ENCODE measurements at places on chromosomes 1 and 21.

- DNase-seq, result no peak
These were observed 77.1 kb downstream of the XCL2 start for GRCh38 chr1:168466714-168467131.

- no peak for DNase-seq
These were observed 16.1 kb downstream of the UTP11 start for GRCh38 chr1:38028671-38029070.

DNA sequence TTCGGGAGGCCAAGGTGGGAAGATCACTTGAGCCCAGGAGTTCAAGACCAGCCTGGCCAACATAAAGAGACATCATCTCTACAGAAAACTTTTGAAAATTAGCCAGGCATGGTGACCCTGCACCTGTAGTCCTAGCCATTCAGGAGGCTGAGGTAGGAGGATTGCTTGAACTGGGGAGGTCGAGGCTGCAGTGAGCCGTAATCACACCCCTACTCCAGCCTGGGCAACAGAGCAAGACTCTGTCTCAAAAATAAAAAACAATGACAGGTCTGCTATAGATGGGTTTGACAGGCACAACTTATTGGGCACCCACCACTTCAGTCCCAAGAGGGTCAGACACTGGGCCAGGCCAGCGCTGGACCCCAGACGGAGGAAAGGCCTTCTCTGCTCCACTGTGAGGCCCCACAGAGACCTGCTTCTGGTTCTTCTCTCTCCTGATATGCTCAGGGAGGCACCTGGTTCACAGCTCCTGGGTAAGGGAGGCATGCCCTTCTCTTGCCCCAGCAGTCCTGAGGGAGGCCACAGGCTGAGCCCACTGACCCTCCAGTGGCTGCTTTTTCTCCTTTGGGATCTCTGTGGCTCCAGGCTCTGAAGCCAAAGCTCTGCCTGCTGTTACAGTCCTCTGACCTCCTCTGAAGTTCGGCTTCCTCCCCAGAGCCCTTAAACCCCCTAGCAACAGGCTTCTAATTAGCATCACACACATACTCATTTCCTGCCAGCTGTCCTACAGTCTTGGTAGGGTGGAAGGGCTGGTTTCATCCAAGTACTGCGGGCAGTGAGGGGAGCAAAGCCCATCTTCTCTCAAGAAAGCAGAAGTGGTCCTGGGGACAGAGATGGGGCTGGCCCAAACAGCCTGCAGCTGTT, 14.4 kb downstream of the S100A16 start:
- no peak for DNase-seq

DNA sequence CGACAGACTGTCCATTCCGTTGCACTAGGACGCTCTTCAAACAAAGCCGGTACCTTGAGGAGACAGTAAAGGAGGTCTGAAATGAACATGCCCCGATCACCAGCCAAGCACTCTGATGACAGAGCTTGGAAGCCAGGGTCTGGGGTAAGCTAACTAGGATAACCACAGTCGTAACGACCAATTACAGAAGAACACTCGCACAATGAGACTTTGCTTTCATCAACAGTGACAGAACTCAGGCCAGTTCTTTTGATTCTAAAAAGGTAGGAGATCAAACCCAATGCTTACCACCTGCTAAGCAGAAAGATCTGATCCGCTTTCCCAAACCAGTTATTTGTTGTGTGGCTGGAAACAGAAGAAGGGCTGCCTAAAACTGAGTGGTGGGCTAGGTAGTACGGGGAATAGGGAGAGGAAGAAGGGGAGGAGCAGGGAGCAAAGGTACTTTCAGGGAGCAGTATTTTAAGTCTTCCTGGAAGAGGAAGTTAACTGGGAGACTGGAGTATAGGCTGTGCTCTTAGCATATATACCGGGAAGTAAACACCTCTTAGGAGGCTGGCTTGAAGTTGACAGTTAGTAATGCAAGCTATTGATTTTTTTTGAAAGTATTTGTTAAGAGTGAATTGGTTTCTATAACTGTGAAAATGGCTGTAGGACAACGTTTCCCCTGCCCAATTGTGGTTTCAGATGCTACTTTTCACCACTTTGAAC, 38.4 kb downstream of the UCK2 start:
- DNase-seq, result no peak

DNA sequence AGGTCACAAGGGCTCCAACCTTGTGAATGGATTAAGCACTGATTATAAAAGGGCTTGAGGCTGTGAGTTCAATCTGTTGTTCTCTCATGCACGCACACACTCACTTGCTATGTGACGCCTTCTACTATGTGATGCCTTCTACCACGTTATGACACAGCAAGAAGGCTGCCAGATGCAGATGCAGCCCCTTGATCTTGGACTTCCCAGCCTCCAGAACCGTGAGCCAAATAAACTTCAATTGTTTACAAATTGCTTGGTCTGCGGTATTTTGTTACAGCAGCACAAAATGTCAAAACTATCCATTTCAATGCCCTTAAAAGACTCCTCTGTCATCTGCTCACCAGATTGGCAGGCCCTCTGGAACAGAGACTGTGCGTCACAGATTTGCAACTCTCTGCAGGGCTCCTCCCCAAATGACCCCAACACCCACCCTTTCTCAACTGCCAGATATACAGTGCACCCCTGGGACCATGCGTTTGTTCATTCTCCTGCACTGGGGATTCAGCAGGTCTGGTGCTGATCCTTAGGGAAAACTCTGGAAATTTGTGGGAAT, 47.8 kb upstream of the KANK4 start:
- DNase-seq, result no peak

- no peak for DNase-seq
These were observed 39.3 kb upstream of the EXOSC10 start for GRCh38 chr1:11138952-11139351.

GRCh38 chr1:171418546-171418945, 66.8 kb upstream of the PRRC2C start:
- DNase-seq, result no peak

DNA sequence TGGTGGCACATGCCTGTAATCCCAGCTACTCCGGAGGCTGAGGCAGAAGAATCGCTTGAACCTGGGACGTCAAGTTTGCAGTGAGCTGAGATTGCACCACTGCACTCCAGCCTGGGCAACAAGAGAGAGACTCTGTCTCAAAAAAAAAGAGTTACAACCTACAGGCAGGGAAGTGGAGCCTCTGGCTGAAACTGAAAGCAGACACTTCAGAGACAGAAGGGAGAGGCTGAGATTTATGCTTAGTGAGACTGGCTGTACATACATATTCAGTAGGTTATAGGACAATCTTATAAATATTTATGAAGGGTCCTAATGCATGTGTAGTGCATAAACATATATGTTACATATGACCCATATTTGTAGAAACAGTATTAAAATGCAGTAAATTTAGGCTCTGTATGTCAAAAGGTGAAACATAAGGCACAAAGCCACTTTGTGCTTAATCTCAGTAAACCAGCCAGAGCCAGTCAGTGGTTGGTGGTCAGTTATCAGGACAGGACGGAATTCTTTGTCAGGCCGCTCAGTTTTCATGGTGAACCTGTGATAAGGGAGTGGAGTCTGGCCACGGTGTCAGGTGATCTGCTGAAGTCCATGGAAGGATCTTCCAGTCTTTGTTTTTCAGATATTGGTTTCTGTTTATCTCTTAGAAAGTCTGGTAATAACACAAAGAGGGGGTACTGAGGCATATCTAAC, 13.7 kb downstream of the RHEX start:
- no peak for DNase-seq

GRCh38 chr1:29640428-29640785, 404.1 kb downstream of the PTPRU start:
- DNase-seq, result no peak

GRCh38 chr1:226590614-226591013, 42.0 kb downstream of the STUM start:
- no peak for DNase-seq
